ENCODE measurements at places on chromosomes 6 and 20.

- no peak for DNase-seq
Measured at GRCh38 chr6:158284876-158285655, 27.2 kb upstream of the TULP4 start.

DNA sequence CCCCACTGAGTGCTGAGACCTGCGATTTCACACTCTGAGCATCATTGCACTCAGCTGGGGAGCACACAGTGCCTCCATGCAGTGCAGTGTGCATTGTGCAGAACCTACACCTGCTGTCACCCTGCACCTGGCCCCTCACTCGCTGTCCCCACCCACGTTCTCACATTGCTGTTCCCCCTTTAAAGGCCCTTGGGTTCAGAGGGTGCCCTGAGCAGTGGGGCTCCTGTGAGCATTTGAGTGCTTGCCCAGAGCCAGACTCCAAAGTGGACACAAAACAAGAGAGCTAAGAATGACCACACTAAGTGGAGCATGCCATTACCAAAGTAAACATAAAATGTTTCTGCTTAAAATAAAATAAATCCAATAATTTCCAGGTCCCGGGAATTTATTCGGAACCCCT, 131.0 kb upstream of the CST7 start:
- no peak for DNase-seq

- DNase-seq, result no peak
Measured at GRCh38 chr6:2220154-2220553, 25.3 kb downstream of the GMDS start.

GRCh38 chr6:91812596-91813274, 1225.9 kb upstream of the MAP3K7 start:
- DNase-seq, result no peak

- peak; percentile 41 for DNase-seq
Measured at GRCh38 chr6:107715550-107716321, 108.4 kb downstream of the SCML4 start.

DNA sequence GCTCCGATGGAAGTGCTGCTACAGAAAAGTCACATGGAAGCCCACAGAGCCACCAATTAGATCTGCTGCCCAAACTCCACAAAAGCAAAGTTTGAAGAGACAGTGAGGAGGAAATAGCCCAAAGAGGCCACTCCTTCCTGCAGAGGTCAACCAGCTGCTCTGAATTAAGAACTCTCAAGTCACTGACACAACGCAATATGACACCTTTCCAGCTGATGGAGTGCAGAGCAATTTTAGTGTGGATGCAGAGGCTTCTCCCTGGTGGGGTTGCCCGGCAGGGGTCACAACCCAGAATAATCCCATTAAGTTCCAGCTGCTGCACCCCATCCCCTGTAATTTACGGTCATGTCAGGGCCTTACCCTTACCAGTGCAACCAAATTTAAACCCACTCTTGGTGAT, 361.9 kb upstream of the JARID2 start:
- no peak for DNase-seq

- no peak for DNase-seq
Measured at GRCh38 chr6:150992703-150993102, 127.2 kb downstream of the MTHFD1L start.

DNA sequence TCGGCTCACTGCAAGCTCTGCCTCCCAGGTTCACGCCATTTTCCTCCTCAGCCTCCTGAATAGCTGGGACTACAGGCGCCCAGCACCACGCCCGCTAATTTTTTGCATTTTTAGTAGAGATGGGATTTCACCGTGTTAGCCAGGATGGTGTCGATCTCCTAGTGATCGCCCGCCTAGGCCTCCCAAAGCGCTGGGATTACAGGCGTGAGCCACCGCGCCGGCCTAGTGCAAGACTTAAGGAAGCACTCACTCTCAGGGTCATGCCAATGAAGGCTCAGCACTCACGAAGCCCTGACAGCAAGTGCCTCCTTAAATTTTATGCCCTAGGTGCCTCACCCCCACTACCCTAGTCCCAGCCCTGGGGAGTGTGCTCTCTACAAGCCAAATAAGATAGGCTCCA, 4.7 kb upstream of the DOK5 start:
- DNase-seq, result no peak

- DNase-seq, result no peak
Measured at GRCh38 chr6:14075095-14075503, 42.5 kb upstream of the CD83 start.

GRCh38 chr6:33696076-33696475, 15.4 kb downstream of the UQCC2 start:
- DNase-seq, result no peak

- no peak for DNase-seq
Measured at GRCh38 chr6:119818876-119819275, 469.3 kb upstream of the MAN1A1 start.

- DNase-seq, result no peak
Measured at GRCh38 chr20:25198663-25199383, 3.3 kb downstream of the ENTPD6 start.

DNA sequence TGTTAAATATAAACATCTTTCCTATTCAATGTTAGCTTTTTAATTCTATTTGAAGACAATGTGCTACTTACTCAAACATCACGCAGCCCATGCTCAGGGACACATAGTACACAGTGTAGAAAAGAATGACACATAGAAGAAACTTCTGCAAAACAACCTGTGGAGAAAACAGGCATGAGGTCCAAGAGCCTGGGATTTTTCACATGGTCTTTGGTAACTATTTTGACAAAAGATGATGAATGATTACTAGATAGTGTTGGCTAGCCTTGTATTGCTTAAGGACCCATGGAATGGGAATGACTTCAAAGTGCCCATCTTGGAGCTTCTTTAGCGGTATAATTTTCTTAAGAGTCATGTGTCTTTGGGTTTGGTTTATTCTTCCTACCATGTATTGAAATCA, 15.4 kb downstream of the TMEM244 start:
- no peak for DNase-seq

DNA sequence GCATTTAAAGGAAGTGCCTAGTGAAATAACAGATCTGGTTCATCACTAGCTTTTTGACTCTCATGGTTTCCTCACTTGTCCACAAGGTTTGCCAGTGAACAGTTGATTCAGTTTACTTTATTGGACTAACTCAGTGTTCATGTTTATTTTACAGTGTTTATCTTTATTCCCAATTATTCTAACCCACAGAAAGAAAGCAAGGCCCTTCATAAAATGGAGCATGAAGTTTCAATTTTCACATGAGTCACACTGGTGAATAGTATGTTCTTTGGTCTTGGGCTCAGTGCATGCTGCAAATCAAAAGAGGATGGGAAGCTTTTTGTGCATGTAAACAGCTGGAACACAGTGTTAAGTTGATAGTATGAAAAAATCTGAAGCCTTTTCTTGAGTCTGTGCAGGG, 217.6 kb upstream of the HDDC2 start:
- no peak for DNase-seq

DNA sequence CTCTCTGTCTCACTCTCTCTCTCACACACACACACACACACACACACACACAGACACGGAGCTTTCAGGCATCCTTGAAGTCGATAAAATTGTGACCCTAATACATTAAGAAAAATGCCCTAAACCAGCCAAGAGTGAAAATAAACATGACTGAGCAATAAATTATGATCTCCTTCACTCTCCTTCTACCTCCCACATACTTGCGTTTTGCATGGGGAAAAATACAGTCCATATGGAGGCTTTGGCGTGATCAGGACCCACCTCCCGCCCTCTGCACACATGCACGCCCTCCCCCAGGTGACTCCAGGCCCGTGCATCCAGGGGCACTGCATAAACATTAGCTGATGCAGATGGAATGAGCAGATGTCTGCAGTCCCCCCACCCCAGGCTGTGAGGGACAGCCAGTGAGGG, 114.2 kb upstream of the JARID2 start:
- no peak for DNase-seq

- peak; percentile 61 for DNase-seq
Measured at GRCh38 chr20:53899351-53900167, 170.8 kb downstream of the BCAS1 start.

DNA sequence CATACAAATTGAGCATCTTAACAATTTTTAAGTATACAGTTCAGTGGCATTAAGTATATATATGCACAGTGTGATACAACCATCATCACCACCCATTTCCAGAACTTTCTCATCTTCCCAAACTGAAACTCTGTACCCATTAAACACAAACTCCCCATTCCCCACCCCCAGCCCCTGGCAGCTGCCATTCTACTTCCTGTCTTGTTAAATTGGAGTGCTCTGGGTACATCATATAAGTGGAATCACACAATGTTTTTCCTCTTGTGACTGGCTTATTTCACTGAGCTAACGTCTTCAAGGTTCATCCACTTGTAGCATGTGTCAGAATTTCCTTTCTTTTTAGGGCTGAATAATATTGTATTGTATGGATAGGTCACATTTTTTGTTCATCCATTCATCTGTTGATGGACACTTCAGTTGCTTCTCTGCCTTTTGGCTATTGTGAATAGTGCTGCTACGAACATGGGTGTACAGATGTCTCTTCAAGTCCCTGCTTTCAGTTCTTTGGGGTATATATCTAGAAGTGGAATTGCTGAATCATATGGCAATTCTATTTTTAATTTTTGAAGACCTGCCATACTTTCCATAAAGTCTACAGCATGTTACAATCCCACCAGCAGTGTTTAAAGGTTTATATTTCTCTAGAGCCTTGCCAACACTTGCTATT, 19.6 kb upstream of the RREB1 start:
- no peak for DNase-seq

DNA sequence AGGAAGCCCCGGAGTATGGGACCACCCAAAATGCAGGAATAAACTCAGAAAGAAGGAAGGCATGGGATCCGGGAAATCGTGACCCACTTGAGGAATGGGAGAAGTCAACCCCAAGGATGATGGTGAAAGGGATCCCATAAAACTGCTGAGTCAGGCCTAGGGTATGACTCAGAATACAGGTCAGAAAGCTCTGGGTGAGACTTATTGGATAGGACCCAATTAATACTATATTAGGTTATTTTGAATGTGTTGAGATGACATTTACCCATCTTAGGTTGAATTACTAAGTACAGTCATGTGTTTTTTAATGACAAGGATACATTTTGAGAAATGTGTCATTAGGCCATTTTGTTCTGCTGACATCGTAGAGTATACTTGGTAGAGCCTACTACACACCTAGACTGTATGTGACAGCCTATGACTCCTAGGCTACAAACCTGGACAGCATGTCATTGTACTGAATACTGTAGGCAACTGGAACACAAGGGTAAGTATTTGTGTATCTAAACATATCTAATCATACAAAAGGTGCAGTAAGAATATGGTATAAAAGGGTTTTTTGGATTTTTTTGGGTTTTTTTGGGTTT, 17.1 kb upstream of the HIVEP1 start:
- no peak for DNase-seq

DNA sequence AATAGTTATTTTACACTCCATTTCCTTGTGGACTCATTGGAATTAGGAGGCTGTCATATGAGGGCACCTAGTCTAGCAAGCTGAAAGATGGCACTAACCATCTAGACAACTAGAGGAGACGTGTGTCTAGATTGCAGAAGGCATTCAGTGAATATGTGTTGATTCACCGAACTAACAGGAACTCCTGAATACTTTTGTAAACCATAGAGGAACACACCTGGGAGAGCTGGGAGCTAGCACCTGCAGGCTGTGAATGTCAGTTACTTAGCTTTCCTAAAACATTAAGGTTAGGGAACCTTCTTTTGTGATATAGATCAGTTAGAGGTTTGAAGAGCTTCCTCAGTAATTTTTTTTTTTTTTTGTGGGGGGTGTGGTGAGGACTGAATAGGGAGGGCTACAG, 7.7 kb downstream of the OPN5 start:
- DNase-seq, result no peak

GRCh38 chr6:166252601-166253000, 55.6 kb downstream of the PRR18 start:
- DNase-seq, result no peak

- DNase-seq, result peak; percentile 59
Measured at GRCh38 chr6:26272171-26272637, 92.8 kb upstream of the BTN3A2 start.

- no peak for DNase-seq
Measured at GRCh38 chr6:33857093-33857931, 53.5 kb upstream of the MLN start.

- no peak for DNase-seq
Measured at GRCh38 chr6:40715570-40716403, 128.6 kb upstream of the LRFN2 start.

DNA sequence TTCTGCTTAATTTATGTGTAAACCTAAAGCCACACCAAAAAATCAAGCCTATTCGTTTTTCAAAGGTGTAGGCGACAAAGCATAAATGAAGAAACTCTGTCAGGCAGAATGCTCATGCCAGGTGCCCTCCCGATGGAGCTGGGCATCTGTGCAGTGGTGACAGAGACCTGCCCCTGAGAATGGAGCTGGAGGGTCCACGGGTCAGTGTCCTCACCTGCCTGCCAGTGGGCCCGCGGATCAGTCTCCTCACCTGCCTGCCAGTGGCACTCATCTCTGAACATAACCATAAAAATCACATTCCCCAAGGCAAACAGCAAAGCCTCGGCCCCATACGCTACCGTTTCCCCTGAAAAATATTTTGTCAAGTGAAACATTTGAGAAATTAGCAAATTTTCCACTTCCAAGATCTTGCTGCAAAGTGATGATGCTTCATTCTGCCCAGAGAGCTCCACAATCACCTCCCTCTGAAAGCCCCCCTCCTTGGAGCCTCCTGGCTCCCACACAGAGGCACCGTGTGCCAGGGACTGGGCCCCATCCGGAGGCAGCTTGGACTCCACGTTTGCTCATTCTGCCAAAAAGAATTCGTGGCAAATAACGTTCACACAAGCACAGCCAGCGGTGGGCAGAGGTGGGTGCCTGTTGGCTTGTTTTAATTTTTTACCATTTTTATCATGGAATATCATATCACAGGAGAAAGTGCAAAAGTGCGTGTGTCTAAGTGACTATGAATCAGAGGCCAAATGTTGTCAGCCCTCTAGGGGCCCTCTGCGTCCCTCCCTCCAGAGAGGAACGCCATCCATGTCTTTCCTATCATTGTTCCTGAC, 88.8 kb downstream of the YTHDF1 start:
- DNase-seq, result no peak

GRCh38 chr6:80862756-80863155, 756.3 kb downstream of the BCKDHB start:
- DNase-seq, result no peak

GRCh38 chr6:16184551-16184950, 53.8 kb upstream of the GMPR start:
- no peak for DNase-seq

GRCh38 chr6:129340983-129341382, 369.0 kb downstream of the ARHGAP18 start:
- DNase-seq, result no peak

- DNase-seq, result no peak
Measured at GRCh38 chr20:44861531-44862006, 23.9 kb upstream of the YWHAB start.

GRCh38 chr6:157267109-157267611, 56.2 kb downstream of the TMEM242 start:
- DNase-seq, result no peak

- no peak for DNase-seq
Measured at GRCh38 chr6:162198076-162198475, 529.5 kb downstream of the PRKN start.

DNA sequence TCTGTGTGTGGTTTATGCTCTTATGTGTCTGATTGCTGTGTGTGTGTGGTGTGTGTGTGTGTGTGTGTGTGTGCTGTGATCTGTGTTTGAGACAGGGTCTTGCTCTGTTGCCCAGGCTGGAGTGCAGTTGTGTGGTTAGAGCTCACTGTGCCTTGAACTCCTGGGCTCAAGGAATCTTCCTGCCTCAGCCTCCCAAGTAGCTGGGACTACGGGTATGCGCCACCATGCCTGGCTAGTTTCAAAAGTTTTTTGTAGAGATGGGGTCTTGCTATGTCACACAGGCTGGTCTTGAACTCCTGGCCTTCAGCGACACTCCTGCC, 3.4 kb upstream of the ZNF512B start:
- DNase-seq, result no peak

GRCh38 chr6:84280639-84281038, 53.2 kb upstream of the CEP162 start:
- DNase-seq, result no peak

Measured in CD4-positive, alpha-beta T cell (primary cell).